T follicular helper cell (primary cell): ENCODE measurements at places on chromosomes 4 and X.

DNA sequence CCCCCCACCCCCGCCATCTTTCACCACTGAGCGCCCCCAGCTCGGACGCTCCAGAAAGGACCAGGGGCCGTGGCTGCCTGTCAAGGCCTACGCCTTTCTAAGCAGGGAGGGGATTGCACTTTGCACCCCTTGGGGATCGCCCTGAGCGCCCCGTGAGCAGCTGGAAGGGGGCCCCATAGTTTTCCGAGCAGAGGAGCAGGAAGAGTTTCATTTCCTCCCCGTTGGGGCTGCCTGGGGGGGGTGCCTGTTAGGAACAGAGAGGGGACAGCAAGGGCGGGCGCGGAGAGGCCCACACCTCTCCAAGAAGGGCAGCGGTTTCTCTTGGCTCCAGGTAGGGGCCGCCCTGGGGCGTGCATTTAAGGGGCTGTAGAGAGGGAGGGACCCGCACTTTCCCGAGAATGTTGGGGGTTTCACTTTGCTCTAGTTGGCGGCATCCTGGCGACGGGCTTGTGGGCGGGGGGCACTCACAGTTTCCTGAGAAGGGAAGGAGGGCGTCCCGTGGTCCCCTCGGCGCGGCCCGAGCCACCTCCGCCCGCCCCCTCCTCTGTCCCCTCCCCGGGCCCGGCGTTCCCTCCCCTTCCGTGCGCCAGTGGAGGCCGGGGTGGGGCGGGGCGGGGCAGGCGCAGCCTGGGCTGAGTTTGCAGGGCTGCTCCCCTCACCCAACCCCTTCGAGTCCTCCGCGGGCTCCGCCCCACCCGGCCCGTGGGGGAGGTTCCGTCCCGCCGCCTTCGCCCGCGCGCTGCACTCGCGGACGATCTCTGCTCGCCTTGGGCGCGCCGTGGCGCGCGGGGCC is 82.3 kb upstream of the CD99 start:
- DNase-seq, result peak; percentile 75

DNA sequence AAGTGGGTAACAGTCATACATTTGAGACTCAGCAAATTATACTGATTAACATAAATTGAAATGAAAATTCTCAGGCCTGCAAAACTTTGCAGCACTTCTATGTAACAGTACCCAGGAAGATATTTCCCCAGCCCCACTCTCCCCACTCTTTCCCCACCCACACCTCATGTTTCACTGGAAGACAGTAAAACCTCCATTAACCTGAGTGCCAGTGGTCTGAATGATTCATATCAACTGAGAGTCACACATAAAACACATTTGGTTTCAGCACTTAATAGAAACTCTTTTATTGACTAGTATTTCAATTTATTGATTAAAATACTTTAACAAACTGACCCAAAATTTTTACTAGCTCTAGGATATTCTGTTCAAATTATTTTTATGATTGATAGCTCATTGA is 6.9 kb downstream of the CXCL6 start:
- DNase-seq, result no peak

DNA sequence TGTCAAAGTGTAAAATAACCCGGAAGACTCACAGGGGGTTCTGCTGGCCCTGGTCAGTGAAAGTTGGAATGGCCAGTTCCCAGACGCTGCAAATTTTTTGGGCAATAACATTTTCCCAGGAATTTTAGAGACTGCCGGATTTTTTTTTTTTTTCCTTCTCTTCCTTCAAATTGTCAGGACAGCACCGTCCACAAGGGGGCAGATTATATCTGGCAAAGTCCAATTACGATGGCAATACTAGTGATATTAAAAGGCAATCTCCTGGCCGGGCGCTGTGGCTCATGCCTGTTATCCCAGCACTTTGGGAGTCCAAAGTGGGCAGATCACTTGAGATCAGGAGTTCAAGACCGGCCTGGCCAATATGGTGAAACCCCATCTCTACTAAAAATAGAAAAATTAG is 20.5 kb downstream of the SLC25A5 start:
- peak; percentile 31 for DNase-seq

GRCh38 chr4:38609614-38610013 is 54.4 kb upstream of the KLF3 start:
- no peak for DNase-seq

- DNase-seq, result no peak
Observed at GRCh38 chr4:16550531-16550930, 324.3 kb upstream of the TAPT1 start.
